ENCODE measurements at places on chromosomes 3 and 15. TPM values are rescaled to one million over a fixed set of nuclear protein-coding genes. Genes with fewer than 3 reads are reported as not detected.

The FOXL2 gene
- under 0.01 TPM for total RNA-seq

The CCDC39 gene
- total RNA-seq: 0.52 TPM

The UTS2B gene
- 0.63 TPM for total RNA-seq

The PAQR5 gene
- 2.8 TPM for total RNA-seq

The CFAP100 gene
- not detected for total RNA-seq

The EFHB gene
- total RNA-seq: not detected

The SLC51B gene
- total RNA-seq: 1.0 TPM

The IMPG2 gene
- 0.86 TPM for total RNA-seq

The NMNAT3 gene
- 0.60 TPM for total RNA-seq

The MIX23 gene
- 22.1 TPM for total RNA-seq

The DAPK2 gene
- 1.2 TPM for total RNA-seq

Measured in bronchial smooth muscle cell (primary cell).